Smooth muscle cell of the coronary artery (primary cell): ENCODE measurements at places on chromosomes 6 and 20. TPM values are rescaled to one million over a fixed set of nuclear protein-coding genes. Genes with fewer than 3 reads are reported as not detected.

The NKX2-2 gene
- not detected in 2 replicates for total RNA-seq

The RBPJL gene
- total RNA-seq = not detected in 2 replicates

The TBX18 gene
- total RNA-seq = 44.2 and 46.7 TPM in 2 replicates

The TRIM31 gene
- total RNA-seq = 0.12 TPM in 1 of 2 replicates, not detected in the other

The LGSN gene
- not detected in 2 replicates for total RNA-seq

The TMEM170B gene
- total RNA-seq = 0.45 and 1.1 TPM in 2 replicates

The SLC17A1 gene
- total RNA-seq = not detected in 2 replicates

The PPP1R14C gene
- 0.90 and 3.2 TPM in 2 replicates for total RNA-seq

The LKAAEAR1 gene
- total RNA-seq = not detected in 2 replicates

The MRPL2 gene
- 17.6 and 19.8 TPM in 2 replicates for total RNA-seq

The MOG gene
- total RNA-seq = not detected in 2 replicates

The POU5F1 gene
- total RNA-seq = not detected in 2 replicates

The ENPP5 gene
- total RNA-seq = 0.08 and 1.5 TPM in 2 replicates

The CLVS2 gene
- total RNA-seq = not detected in 2 replicates

The SGK2 gene
- 0.15 and 0.47 TPM in 2 replicates for total RNA-seq

The PACSIN1 gene
- total RNA-seq = not detected in 2 replicates

The CAPN11 gene
- total RNA-seq = not detected in 2 replicates

The PET117 gene
- total RNA-seq = 7.4 and 8.0 TPM in 2 replicates

The PTCRA gene
- total RNA-seq = 0.53 TPM in 1 of 2 replicates, not detected in the other

The GPX5 gene
- total RNA-seq = not detected in 2 replicates

The TBXT gene
- total RNA-seq = not detected in 2 replicates

The ARMH2 gene
- not detected in 2 replicates for total RNA-seq

The PDYN gene
- not detected in 2 replicates for total RNA-seq

The BANF2 gene
- total RNA-seq = not detected in 2 replicates

The CRIP3 gene
- total RNA-seq = 0.47 TPM in 1 of 2 replicates, not detected in the other

The SCRT2 gene
- total RNA-seq = not detected in 2 replicates

The ARFGEF3 gene
- total RNA-seq = under 0.01 and 0.08 TPM in 2 replicates

The CD93 gene
- 4.7 and 6.0 TPM in 2 replicates for total RNA-seq
